CD4-positive, alpha-beta T cell treated with Interleukin-15 for 4 hours (primary cell): ENCODE measurements at places on chromosomes 1 and 21.

- DNase-seq: no peak
These were observed 13.9 kb downstream of the ATF3 start for GRCh38 chr1:212622467-212622866.

GRCh38 chr1:228825840-228826484 lies 90.7 kb downstream of the RHOU start:
- DNase-seq: no peak

- DNase-seq: no peak
These were observed 96.3 kb downstream of the ST3GAL3 start for GRCh38 chr1:43803646-43804045.

DNA sequence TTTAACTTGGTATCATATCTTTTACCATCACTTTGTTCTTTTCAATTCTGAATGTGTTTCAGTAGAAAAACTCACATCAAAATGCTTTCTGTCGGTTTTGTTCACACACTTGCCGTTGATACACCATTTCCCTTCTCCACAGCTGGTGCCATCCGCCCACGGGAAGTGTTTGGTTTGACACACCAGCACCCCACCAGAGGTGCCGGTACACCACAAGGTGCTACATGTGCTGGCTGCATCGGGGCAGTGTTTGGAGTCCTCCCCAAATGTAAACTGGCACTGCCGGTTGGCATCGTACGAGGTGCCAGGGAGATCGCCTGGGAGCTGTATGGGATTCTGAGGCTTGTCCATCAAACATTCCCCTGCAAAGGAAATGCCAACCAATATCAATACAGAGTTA lies 5.0 kb downstream of the ADAMTS1 start:
- DNase-seq: no peak

- DNase-seq: no peak
These were observed 42.3 kb downstream of the MAN1C1 start for GRCh38 chr1:25658791-25659431.

- DNase-seq: no peak
These were observed 7.6 kb upstream of the CLCA2 start for GRCh38 chr1:86416343-86416742.

DNA sequence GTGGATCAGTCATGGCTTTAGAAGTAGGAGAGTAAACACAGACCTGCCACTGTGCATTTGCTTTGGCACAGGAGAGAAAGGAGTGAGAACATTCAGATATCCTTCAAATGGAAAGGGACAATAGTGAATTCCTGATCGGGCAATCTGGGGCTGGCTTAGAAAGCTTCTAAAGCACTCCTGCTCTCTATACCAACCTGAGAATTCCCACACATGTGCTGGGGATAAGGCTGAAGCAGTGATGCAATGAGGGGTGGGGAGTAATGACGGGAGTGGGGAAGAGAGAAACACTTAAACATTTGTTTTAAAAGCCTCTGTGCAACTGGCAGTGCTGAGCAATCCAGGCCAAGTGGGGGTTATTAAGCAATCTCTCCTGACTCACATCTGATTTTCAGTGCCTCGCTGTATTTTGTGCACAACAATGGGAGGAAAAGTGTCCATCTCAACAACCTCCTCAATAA lies 108.8 kb downstream of the KIAA0319L start:
- DNase-seq: no peak

DNA sequence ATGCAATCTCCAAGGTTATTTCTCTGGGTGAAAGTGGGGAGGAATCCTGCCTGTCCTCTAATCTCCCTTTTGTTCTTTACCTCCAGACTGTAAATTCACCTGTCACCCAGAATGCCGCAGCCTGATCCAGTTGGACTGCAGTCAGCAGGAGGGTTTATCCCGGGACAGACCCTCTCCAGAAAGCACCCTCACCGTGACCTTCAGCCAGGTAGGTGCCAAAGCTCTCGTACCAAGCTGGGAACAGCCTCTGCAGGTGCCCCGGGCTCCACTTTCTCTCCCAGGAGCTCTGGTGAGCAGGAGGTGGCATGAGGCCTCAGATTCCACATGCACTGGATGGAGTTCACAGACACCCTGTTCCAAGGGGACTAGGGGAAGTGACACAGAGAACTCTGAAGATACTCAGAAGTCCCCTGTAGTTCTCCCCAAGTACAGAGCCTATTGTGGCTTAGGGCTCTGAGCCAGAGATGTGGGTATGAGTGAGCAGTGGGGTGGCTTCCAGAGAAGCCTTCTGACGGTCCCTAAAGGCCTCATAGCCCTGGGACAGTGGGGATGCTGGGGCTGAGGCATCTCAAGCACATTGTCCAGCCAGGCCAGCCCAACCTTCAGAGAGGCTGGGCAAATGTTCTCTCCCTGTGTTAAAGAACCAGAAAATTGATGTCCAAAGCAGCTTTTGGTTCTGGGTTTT lies 30.9 kb downstream of the RASSF5 start:
- DNase-seq: no peak

GRCh38 chr1:167628741-167629515 lies 1.1 kb upstream of the RCSD1 start:
- DNase-seq: no peak

GRCh38 chr1:89719502-89720306 lies 86.8 kb downstream of the LRRC8C start:
- DNase-seq: peak; percentile 69

- DNase-seq: peak; percentile 72
These were observed 106.4 kb downstream of the TBX19 start for GRCh38 chr1:168386949-168387586.

GRCh38 chr1:203663294-203663693 lies 36.7 kb downstream of the ATP2B4 start:
- peak; percentile 26 for DNase-seq

DNA sequence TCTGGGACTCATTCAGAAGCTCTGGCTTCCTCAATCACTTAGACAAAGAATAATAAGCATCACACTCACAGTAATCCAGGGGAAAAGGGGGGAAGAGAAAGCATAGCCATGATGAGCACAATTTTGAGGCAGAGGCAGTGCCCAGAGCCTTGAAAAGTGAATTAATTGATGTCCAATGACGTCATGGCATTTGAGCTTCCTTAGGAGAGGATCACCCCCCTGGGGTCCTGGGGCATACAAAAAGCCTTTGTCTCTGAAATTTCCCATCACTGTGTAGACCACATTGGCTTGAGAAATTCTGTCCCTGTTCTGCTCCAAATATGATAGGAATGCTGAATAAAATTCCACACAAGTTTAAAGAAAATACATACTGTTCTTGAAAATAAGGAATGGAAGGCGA lies 84.3 kb upstream of the COA6 start:
- no peak for DNase-seq

GRCh38 chr1:201140941-201141260 lies 13.4 kb downstream of the TMEM9 start:
- DNase-seq: no peak

- no peak for DNase-seq
These were observed 118.8 kb upstream of the PBX1 start for GRCh38 chr1:164440232-164440631.

- DNase-seq: no peak
These were observed 58.3 kb upstream of the HAO2 start for GRCh38 chr1:119310301-119310700.

- DNase-seq: no peak
These were observed 32.2 kb downstream of the KLHDC7A start for GRCh38 chr1:18512883-18513282.

- no peak for DNase-seq
These were observed 16.5 kb upstream of the IFFO2 start for GRCh38 chr1:18972991-18973390.

- no peak for DNase-seq
These were observed 16.6 kb upstream of the S100A11 start for GRCh38 chr1:152053375-152053774.

- no peak for DNase-seq
These were observed 917 bp downstream of the ETNK2 start for GRCh38 chr1:204150702-204151551.

GRCh38 chr21:45989355-45990048 lies 7.9 kb downstream of the COL6A1 start:
- DNase-seq: no peak

GRCh38 chr1:221117548-221117951 lies 238.3 kb downstream of the HLX start:
- DNase-seq: no peak

DNA sequence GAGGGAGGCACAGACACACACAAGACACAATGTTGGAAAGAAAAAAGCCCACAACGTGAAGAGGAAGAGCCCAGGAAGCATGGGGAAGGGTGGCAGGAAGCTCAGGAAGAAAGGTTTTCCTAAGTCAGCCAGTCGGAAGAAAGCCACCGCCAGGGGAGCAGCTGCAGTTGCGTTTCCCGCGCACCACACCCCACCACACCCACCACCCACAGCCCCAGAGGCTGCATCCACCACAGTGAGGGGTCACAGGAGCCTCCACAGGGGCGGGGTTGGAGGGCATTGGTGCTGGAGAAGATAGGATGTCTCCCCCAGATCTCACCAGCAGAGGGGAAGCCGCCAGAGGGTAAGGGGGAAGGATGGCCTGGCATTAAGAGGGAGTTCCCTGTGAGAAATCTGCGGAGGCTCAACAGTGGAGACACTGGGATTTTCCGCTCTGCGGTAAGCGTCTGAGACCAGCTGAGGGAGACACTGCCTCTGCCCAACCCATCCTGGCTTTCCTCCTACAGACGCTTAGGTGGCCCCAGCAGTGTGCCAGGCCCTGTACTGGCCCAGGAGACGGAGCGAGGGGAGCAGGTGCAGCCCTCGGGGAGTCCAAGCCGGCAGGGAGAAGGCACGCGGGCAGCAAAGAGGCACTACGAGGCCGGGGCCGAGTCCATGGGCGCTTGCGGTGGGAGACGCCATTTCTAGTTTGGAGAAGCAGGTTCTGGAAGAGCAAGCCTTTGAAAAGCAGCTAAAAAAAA lies 19.8 kb downstream of the PGLYRP3 start:
- DNase-seq: no peak
